SJCRH30 (cell line): ENCODE measurements at places on chromosomes 3 and 15. TPM values are rescaled to one million over a fixed set of nuclear protein-coding genes. Genes with fewer than 3 reads are reported as not detected.
A peak's percentile ranks its signal among the peaks of the same experiment; 100 is the strongest.

DNA sequence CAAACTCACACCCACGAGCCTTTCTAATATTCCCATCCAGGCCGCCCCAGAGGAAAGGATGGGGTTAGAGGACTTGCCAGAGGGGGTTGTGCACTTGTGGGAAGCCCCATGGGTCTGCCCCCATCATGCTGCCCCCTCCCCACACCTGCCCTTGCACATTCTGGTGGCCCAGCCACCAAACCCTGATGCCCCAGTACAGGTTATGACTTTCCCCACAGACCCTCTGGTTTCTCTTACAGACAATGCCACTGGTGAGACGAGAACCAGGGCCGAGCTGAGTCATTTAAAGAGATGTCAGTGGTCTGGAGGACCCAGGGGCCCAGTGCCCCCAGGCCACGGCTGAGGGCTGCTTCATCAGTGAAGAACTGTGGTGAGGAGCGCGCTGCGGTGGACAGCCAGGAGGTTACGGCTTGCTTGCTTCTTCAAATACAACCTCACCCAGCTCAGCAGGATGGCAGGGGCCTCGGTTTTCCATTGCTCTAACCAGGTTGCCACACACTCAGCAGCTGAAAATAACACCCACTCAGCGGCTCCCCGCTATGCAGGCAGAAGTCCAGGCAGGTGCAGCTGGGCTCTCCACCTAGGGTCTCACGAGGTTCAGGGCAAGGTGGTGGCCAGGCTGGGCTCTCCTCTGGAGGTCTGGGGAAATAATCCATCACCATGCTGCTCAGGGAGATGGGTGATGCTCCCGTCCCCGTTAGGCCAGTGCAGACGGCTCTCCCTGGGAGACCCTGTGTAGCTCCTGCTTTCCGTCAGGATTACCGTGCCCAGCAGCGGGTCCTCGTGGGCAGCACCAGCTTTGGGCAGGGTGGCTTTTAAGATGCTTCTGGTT, 13.8 kb upstream of the SNRPA1 start:
- no peak for DNase-seq

DNA sequence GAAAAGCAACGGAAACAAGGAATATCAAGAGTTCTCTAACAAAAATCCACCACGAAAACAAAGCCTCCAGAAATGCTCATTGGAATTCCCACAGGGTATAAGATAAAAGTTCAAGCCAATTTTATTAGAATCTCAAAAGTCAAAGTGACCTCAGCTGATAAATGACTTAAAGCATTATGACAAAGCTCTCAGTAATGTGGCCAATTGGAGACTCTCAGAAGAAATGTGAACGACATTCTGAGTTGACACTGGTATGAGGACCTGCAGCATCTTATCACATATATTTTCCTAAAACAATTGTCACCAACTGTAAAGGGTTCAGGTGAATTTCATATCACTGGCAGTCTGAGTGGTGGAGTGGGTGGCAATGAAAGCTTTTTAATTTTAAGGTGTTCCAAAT, 199.1 kb downstream of the FOXP1 start:
- DNase-seq, result no peak

DNA sequence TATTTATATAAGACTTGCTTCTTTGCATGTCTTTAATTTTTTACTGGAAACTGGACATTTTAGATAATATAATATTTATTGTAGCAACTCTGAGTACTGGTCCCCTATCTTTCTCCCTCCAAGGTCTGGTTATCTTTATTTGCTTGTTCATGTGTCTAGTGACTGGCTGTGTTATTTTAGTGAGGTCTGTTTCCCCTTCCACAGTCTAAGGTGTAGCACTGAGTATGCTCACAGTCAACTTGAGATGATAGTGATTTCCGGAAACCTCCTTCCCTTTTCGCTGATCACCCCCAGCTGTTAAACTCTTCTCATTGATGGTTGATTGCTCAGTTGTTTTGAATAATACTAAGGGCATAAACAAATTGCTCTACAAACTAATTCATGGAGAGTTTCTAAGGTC, 37.0 kb downstream of the PCNP start:
- no peak for DNase-seq

GRCh38 chr15:89673165-89673512, 6.0 kb downstream of the PLIN1 start:
- peak; percentile 35 for DNase-seq

DNA sequence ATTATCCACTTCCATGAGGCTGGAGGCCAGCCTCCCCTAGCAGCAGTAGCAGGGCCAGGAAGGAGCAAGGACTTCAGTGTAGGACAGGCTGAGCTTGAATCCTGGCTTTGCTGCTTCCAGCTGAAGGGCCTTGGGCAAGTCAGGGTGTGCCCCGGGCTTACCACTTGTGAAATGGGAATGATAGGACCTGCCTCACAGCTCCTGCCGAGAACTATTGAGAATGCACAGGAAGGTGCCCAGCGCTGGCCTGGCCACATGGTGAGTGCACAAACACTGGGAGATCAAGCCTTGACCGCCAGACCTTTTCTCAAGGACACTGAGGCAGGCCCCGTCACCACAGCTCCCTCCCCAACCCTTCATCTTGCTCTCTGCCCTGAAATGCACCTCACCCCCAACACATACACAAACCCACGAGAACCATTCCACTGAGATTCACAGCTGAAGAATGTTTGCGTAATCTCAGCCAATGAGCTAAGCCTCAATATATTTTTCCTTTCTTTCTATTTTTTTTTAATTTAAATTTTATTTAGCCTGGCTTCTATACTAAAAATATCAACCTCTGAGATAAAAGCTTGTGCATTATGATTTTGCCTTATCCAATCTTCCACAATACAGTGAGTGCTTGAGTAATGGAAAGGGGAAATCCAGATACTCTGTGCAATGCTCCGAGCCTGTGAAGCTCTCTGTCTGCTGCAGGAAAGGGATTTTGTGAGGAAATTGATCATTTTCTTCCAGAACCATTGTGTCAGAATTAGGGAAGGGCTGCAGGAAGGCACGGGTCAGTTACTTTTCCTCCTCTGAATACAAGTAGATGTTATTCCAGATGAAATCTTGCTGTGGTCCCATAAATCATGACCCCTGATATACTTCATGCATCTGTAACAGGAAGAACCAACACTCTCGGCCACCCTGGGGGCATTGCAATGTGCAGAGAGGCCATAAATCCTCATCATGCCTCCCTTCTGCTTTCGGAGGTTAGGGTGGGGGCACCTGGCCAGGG, 193.9 kb downstream of the TLE3 start:
- DNase-seq, result no peak

- no peak for DNase-seq
Measured at GRCh38 chr3:131553495-131554247, 50.9 kb upstream of the MRPL3 start.

DNA sequence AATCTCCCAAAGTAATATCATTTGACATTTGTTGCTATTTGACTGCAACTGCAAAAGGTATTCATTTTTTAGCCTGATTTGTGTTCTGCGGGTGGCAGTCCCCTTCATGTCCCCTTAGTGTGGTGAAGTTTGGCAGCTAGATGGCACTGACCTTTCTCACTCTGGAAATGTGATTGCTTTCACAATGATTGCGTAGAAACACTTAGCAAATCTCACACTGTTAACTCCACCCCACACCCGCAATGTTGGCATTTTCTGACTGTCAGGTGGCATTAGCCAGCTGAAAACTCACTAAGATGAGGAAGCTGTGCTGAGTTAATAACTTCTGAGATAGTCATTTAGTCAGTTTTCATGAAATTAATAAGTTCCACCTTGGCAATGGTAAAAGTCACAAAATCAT, 76.9 kb downstream of the TRIM69 start:
- DNase-seq, result no peak

GRCh38 chr15:34783991-34784390, 11.4 kb downstream of the ACTC1 start:
- DNase-seq, result peak; percentile 61

- DNase-seq, result no peak
Measured at GRCh38 chr3:140766465-140766864, 88.6 kb downstream of the TRIM42 start.

DNA sequence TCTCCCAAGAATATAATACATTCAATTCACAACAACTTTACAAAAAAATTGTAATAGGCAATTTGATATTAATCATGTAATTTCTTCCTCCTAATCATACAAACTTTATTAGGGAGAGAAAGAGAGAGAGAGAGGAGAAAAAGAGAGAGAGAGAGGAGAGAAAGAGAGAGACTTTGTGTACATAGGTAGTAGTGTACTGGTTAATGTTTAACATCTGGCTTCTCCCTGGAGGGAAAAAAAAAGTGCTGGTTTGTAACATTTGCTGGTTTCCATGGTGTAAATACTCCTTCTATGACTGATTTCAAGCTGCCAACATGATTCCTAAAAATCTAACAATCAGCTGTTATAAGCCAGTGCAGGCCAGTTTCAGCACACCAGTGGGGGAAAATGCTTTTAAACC, 98.0 kb upstream of the ARHGEF26 start:
- DNase-seq, result no peak

GRCh38 chr3:78186404-78186803, 1146.5 kb downstream of the ROBO2 start:
- DNase-seq, result no peak

DNA sequence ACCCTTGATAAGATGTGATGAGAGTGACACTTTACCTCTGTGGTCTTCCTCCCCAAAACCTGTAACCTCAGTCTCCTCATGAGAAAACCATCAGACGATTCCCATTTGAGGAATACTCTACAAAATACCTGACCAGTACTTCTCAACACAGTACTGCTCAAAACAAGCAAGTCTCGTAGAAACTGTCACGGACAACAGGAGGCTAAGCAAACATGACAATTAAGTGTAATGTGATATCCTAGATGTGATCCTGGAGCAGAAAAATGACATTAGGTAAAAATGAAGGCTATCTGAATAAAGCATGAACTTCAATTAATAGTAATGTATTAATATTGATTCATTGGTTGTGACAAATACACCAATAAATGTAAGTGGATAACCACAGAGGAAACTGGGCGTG, 113.6 kb downstream of the CACNA2D3 start:
- no peak for DNase-seq

DNA sequence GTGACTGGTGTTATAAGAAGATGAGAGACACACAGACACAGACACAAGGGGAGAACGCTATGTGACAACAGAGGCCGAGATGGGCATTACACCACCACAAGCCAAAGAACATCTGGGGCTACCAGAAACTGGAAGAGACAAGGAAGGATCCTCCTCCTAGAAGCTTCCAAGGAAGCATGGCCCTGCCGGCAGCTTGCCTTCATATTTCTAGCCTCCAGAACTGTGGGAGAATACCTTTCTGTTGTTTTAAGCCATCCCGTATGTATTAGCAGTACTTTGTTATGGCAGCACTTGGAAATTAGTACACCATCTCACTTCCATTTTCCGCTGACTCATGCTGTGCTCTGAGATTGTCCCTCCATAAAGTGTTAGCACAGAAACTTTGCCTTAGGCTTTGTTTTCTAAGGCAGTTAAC, 38.7 kb upstream of the CA12 start:
- no peak for DNase-seq

GRCh38 chr3:106071306-106071705, 202.5 kb upstream of the CBLB start:
- no peak for DNase-seq

- no peak for DNase-seq
Measured at GRCh38 chr15:94230431-94230882, 904 bp upstream of the MCTP2 start.

- no peak for DNase-seq
Measured at GRCh38 chr15:22827125-22827524, 11.3 kb upstream of the NIPA2 start.

DNA sequence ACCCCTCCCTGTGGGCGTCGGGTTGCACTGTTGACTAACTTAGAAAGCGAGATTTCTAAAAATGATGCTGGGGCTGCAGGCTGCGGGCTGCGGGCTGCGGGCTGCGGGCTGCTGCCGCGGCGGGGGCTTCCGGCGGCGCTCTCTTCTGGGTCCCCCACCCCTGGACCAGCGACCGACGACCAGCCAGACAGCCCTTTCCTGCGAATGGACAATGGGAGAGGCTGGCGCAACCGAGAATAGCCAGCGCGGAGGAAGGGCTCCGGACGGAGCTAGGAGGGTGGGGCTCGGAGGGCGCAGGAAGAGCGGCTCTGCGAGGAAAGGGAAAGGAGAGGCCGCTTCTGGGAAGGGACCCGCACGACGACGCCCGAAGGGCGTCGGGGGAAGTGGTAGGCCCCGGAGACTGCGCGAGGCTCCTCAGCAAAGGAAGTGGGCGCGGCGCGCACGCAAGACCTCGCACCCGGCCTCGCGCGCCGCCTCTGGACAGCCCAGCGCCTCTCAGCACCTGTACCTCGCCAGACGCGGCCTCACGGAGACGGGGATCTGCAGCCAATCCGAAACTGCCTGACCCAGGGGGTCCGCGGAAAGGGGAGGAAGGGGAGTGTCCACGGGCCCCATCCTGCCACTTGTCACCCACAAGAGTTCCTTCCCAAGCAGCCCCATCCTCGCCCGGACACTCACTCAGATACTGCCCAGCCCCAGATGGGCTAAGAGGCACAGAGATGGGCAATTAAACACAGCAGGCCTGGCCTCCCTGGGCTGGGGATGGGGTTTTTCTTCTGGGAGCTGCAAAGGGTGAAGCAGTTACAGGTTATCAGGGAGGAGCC, 70.7 kb downstream of the SLC12A8 start:
- no peak for DNase-seq

- DNase-seq, result peak; percentile 26
Measured at GRCh38 chr15:58043192-58043903, 22.2 kb downstream of the ALDH1A2 start.

GRCh38 chr3:162122405-162122804, 625.8 kb downstream of the OTOL1 start:
- no peak for DNase-seq

DNA sequence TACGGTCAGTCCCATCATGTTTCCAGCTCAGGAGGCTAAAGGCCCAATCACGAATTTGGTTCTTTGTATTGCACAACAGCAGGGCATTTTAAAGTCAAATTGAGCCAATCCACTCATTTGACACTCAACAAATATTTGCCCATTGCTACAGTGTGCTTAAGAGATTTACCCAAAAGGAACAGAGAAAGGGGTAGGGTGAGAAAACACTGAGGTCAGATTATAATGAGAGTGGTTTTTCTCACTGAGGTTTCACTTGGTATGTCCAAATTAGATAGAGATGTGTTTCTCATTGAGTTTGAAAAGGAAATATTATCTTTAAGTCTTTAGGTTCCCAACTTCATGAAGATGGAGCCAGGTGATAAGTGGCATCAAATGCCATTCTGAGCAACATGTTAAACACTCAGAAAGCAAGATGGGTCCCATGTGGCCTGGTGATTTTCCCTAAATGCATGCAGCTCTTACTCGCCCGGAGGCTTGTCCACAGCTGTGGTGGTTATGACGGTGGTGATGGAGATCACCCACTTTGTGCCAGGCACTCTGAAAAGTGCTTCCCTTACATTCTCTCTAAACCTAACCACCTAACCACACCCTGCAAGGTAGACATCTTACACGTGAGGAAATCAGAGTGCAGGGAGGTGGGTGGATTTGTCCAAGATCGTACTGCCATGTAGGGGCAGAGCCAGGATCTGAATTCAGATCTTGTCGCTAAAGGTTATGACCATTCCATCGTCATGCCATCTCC, 31.2 kb upstream of the USP3 start:
- DNase-seq, result no peak

CLDN18 gene
- not detected in 2 replicates for total RNA-seq

PYGO1 gene
- total RNA-seq, result 22.0 and 24.3 TPM in 2 replicates

AGBL1 gene
- 0.08 TPM in 1 of 2 replicates, not detected in the other for total RNA-seq

MTHFS gene
- total RNA-seq, result 17.5 and 19.0 TPM in 2 replicates

AADAC gene
- total RNA-seq, result not detected in 2 replicates

GOLGA6L4 gene
- total RNA-seq, result 0.18 and 0.28 TPM in 2 replicates

ZNF620 gene
- total RNA-seq, result 4.6 and 6.1 TPM in 2 replicates

RARRES1 gene
- total RNA-seq, result not detected in 2 replicates
